HFFc6 (cell line): ENCODE measurements at places on chromosomes 12 and 14. TPM values are rescaled to one million over a fixed set of nuclear protein-coding genes. Genes with fewer than 3 reads are reported as not detected.

- H3K36me3 ChIP-seq: no peaks in the 10 kb centered on the region
- no peaks in the 10 kb centered on the region for H3K27me3 ChIP-seq
- H3K4me3 ChIP-seq: no peak overlapping the region
- no peak overlapping the region for H3K27ac ChIP-seq
- H3K4me1 ChIP-seq: peaks cover 8% of the 10 kb centered on the region; the same call in 1 of the 2 replicates
Observed at GRCh38 chr12:39329018-39329417, 113.9 kb downstream of the KIF21A start.

The KRT8 gene
- total RNA-seq: 45.2 to 52.8 TPM (median 48.3 TPM) in 3 replicates

The NOVA1 gene
- total RNA-seq: not detected in 3 replicates

The TMEM229B gene
- total RNA-seq: 0.06 and 0.23 TPM in 2 replicates

GRCh38 chr12:32448586-32448985, 49.2 kb downstream of the FGD4 start:
- peaks cover 2% of the 10 kb centered on the region for H3K27me3 ChIP-seq
- DNase-seq: no peak
- H3K27ac ChIP-seq: no peak overlapping the region
- no peaks in the 10 kb centered on the region for H3K36me3 ChIP-seq
- peaks cover 13% of the 10 kb centered on the region for H3K4me1 ChIP-seq
- H3K4me3 ChIP-seq: no peak overlapping the region

DNA sequence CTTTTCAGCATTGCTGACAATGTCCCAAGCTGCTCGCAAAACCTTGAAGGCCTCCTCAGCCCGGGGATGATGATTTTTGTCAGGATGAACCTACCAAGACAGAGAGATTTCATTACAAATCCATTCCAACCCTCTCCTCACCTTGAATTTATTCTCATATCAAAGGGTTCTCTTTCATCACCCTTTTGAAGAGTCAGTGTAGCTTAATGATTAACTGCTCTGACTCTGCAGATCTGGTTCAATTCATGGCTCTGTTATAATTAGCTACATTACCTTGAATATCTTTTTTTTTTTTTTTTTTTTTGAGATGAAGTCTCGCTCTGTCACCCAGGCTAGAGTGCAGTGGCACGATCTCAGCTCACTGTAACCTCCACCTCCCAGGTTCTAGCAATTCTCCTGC, 5.6 kb downstream of the ORMDL2 start:
- peaks cover 40% of the 10 kb centered on the region for H3K4me1 ChIP-seq
- peak overlapping the region; percentile 64 for H3K27ac ChIP-seq
- H3K4me3 ChIP-seq: no peak overlapping the region
- no peak for DNase-seq
- peaks cover 44% of the 10 kb centered on the region for H3K36me3 ChIP-seq

- H3K36me3 ChIP-seq: no peaks in the 10 kb centered on the region
- no peak for DNase-seq
- H3K4me3 ChIP-seq: no peak overlapping the region
Observed at GRCh38 chr12:89547101-89547500, 21.3 kb upstream of the POC1B start.

GRCh38 chr12:57965766-57966165, 24.4 kb downstream of the ATP23 start:
- H3K36me3 ChIP-seq: no peaks in the 10 kb centered on the region
- H3K27ac ChIP-seq: no peak overlapping the region
- DNase-seq: no peak

DNA sequence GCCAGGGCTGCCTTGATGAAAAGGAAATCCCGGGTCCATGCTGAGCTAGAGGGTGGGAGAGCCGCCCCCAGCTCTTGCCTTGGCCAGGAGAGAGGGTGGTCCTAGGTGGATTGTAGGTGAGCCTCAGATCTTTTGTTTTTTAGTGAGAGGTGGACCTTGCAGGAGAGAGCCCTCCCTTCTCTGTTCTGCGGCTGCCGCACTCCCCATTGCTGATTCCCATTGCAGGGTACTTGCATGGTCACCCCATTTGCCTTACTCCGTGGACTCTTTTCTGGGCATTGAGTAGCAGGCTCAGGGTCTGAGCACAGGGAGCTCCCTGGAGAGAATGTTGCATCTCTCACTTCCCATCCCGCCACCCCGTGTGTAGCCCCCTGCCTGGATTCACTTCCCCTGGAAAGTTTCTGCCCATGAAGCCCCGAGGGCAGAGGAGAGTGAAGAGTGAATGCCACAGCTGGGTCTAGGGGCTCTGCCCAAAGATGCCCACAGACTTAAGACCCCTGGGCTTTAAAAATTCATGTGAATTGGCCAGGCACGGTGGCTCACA, 10.2 kb downstream of the VASH1 start:
- no peak overlapping the region for H3K27ac ChIP-seq
- H3K36me3 ChIP-seq: no peaks in the 10 kb centered on the region
- no peak overlapping the region for H3K4me3 ChIP-seq
- no peak for DNase-seq
- peaks cover 7% of the 10 kb centered on the region for H3K27me3 ChIP-seq

- H3K4me3 ChIP-seq: no peak overlapping the region
- DNase-seq: no peak
- peaks cover 32% of the 10 kb centered on the region for H3K4me1 ChIP-seq
- no peak overlapping the region for H3K27ac ChIP-seq
Observed at GRCh38 chr12:64730588-64730969, 28.6 kb downstream of the GNS start.

GRCh38 chr14:65927931-65928356, 515.4 kb downstream of the FUT8 start:
- DNase-seq: no peak
- no peaks in the 10 kb centered on the region for H3K36me3 ChIP-seq
- peaks cover 9% of the 10 kb centered on the region for H3K27me3 ChIP-seq
- no peaks in the 10 kb centered on the region for H3K4me1 ChIP-seq

The PAPLN gene
- 1.4 to 2.8 TPM (median 1.5 TPM) in 3 replicates for total RNA-seq

The ISM2 gene
- total RNA-seq: not detected in 3 replicates

DNA sequence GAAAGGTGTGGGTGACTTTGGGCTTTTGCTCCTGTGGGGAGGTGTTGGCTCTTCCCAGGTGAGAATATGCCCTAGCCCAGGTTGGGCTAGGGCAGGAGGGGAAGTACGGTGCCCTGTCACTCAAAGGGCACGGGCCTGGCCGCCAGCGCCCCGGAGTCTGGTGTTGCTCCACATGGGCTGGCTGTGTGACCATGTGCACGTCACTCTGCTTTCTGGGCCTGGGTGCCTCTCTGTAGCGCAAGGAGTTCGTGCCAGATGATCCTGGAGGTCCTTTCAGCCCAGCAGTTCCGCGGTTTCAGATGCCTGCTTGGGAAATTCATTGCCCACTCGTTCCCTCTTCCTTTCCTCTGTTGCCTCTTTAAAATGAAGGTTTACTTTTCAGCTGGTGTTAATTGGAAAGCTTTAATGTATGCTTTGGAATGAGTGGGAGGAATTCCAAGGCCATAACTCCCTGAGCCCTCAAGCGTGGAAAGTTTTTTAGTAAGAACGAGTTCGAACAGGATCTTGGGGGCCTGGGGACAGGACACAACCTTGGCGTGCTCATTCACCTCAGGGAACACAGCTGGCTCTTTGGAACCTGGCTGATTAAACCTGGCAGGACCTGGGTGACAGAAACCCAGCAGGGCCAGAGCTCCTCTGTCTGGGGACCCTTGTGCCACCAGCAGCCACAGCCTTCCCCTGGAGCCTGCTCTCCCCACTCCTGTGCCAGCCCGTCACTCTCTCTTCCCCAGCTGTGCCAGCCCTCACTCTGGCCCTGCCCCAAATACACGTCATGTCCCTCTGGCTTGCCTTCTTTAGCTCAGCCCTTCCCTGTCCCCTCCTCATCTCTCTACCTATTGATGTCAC, 42.8 kb downstream of the TSPAN9 start:
- peaks cover 76% of the 10 kb centered on the region for H3K4me1 ChIP-seq
- peak overlapping the region; percentile 50; the same call in 1 of the 2 replicates for H3K4me3 ChIP-seq
- peak; percentile 59 for DNase-seq
- H3K27me3 ChIP-seq: 0 out of 2 replicates have a peak, but pooled peaks cover 2% of the 10 kb centered on the region

The RCOR1 gene
- 21.6 to 25.0 TPM (median 23.4 TPM) in 3 replicates for total RNA-seq

The TMEM179 gene
- total RNA-seq: not detected in 3 replicates

The SIX6 gene
- not detected in 3 replicates for total RNA-seq

The FZD10 gene
- total RNA-seq: not detected in 3 replicates

DNA sequence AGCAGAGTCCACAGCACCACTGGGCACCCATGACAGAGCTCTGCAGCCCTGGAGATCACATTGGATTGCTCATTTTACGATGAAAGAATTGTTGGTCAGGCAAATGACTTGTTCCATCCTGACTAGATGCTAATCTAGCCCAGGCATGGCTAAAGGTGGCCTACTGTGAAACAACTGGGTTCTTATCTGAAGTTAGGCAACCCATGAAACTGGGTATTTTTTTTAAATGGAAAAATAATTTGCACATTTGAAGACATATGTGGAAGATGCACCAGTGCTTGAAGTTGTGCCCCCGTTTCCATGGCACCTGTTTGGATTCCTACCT, 8.3 kb downstream of the PYGL start:
- peaks cover 2% of the 10 kb centered on the region; the same call in 1 of the 2 replicates for H3K27me3 ChIP-seq
- peaks cover 62% of the 10 kb centered on the region for H3K4me1 ChIP-seq
- H3K27ac ChIP-seq: no peak overlapping the region
- peak; percentile 25 for DNase-seq
- no peak overlapping the region for H3K4me3 ChIP-seq

DNA sequence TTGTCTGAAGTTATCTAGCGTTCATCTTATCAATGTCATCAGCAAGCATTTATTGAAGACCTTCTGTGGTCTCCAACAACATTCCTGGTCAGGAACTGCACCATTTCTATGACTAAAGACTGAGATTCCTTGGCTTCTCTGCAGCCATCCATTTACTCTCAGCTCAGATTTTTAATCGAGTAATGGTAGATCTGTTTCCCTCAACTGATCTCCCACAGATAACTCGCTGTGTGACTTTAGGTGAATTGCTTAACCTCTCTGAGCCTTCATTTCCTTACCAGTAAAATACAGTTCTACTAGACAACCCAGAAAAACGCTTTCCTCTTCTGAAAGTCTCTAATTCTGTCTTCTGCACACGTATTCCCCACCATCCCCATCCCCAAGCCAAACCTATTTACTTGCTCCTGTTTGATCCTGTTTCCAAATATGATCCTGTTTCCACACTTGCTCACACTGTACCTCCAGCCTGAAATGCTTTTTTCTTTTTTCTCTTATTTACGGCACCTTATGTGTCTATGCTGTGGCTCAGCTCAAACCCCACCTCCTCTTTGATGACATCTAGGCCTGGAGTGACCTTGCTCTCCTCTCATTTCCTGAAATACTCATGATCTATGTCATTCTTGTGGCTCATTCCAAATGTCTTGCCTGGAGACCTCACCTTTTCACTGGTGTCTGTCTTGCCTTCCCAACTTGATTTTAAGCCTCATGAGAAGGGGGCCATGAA, 21.8 kb downstream of the PLXNC1 start:
- H3K4me3 ChIP-seq: no peak overlapping the region
- H3K36me3 ChIP-seq: no peaks in the 10 kb centered on the region; the same call in 1 of the 2 replicates
- H3K27ac ChIP-seq: no peak overlapping the region
- peaks cover 24% of the 10 kb centered on the region for H3K27me3 ChIP-seq
- peaks cover 39% of the 10 kb centered on the region for H3K4me1 ChIP-seq

The PARP11 gene
- 3.3 to 4.5 TPM (median 4.4 TPM) in 3 replicates for total RNA-seq

DNA sequence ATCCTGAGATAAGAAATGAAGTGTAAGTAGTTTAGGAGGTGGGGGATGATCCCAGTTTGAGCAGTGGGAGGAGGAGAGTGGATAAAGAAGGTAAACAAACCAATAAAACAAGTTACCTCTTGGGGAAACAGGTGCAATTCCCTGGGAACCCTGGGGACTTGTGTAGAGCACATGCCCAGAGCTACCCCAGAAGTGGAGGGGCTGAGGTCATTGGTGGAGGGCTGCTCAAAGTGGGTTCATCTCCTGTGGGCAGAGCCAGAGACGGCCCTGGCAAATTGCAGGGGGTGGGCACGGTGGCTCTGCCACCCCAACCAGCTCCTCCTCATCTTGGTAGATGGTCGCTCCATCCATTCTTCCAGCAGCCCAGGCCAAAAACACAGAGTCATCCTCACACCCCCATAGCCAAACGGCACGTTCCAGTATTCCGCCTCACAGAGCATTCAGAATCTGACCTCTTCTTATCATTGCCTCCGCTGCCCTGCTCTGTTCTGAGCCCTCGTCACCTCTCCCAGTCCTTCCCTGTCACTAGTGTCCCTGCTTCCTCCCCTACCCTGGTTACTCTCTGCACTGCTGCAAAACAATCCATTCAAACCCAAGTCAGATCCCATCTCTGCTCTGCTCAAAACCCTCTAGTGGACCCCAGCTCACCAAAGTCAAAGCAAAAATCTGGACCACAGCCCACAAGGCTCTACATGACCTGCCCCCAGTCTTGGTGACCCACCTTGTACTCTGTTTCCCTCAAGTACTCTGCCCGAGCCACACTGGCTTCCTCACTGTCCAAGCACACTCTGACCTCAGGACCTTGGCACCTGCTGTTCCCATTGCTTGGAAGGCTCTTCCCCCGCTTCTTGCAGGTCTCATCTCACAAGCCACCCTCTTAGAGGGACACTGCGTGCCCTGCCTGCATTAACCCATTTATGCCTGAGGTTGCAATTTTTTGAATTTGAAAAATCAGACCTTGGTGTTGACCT, 5.5 kb downstream of the CYP46A1 start:
- H3K4me1 ChIP-seq: no peaks in the 10 kb centered on the region
- peaks cover 32% of the 10 kb centered on the region for H3K27me3 ChIP-seq
- no peaks in the 10 kb centered on the region for H3K36me3 ChIP-seq

DNA sequence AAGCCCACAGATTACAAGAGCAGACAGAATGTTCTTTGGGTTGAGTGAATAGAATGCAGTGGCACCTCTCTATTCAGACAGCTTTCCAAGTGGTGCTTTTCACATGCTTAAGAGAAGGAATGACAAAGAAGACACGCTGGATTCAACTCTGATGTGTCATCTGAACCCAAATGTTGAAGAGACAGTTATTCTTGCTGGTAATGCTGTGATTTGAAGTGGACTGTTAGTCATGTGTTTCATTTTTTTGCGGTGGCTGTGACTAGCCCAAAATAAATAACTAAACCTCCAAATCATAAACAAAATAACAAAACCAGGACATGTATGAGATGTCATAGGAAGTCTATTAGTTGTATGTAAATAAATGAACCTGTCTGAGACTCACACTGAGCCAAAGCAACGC, 391.8 kb upstream of the PRICKLE1 start:
- H3K27ac ChIP-seq: no peak overlapping the region
- no peak overlapping the region for H3K4me3 ChIP-seq
- DNase-seq: peak; percentile 43
- H3K4me1 ChIP-seq: peaks cover 23% of the 10 kb centered on the region
- peaks cover 2% of the 10 kb centered on the region; the same call in 1 of the 2 replicates for H3K27me3 ChIP-seq
- no peaks in the 10 kb centered on the region for H3K36me3 ChIP-seq

- H3K36me3 ChIP-seq: peaks cover 41% of the 10 kb centered on the region
- peak overlapping the region; percentile 26 for H3K4me3 ChIP-seq
- H3K4me1 ChIP-seq: peaks cover 56% of the 10 kb centered on the region
- peak; percentile 60 for DNase-seq
- peaks cover 2% of the 10 kb centered on the region for H3K27me3 ChIP-seq
- peak overlapping the region; percentile 87 for H3K27ac ChIP-seq
Observed at GRCh38 chr14:72678356-72678755, 215.5 kb downstream of the DPF3 start.

The NAV3 gene
- 94.3 to 120 TPM (median 120 TPM) in 3 replicates for total RNA-seq

- H3K4me3 ChIP-seq: no peak within 1 kb of the TSS
- H3K27me3 ChIP-seq: peaks cover 23% of the 10 kb centered on the region
- DNase-seq: no peak
- H3K4me1 ChIP-seq: peaks cover 17% of the 10 kb centered on the region; the same call in 1 of the 2 replicates
- no peak within 1 kb of the TSS for H3K27ac ChIP-seq
Observed at GRCh38 chr12:110920324-110920910, at the start of gene MYL2. Gene MYL2 (minus strand): TSS chr12:110920579. CDS start chr12:110920529, 50 bp downstream.

GRCh38 chr14:100529561-100530031, 57.6 kb downstream of the BEGAIN start:
- H3K4me1 ChIP-seq: peaks cover 23% of the 10 kb centered on the region
- H3K36me3 ChIP-seq: no peaks in the 10 kb centered on the region
- no peak for DNase-seq
- H3K27ac ChIP-seq: no peak overlapping the region
- H3K4me3 ChIP-seq: no peak overlapping the region
